Stimulated activated CD8-positive, alpha-beta memory T cell treated with anti-CD3 and anti-CD28 coated beads, Interleukin-4, amount 100 ng/mL, for 1 hour (primary cell): ENCODE measurements at places on chromosomes 4 and X.

DNA sequence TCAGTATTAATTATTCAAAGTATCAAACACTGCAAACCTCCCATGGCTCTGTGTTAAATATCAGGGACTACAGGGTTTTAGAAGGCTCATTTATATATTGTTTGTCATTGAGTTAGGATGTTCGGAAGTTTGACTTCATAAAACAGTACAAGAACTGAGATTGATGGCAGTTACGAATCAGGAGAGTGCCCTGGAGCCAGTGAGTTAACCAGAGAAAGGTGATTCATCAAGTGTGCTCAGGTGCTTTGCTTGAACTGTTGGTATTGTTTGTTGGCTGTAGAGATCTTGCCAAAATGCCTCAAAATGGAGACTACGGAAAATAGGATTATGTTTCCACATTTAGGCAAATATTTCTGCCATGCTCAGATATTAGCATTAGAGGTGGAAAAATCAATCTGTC, 7.5 kb upstream of the GPR101 start:
- DNase-seq: no peak

- DNase-seq: no peak
These were observed 179.8 kb downstream of the SCFD2 start for GRCh38 chr4:53185869-53186585.

DNA sequence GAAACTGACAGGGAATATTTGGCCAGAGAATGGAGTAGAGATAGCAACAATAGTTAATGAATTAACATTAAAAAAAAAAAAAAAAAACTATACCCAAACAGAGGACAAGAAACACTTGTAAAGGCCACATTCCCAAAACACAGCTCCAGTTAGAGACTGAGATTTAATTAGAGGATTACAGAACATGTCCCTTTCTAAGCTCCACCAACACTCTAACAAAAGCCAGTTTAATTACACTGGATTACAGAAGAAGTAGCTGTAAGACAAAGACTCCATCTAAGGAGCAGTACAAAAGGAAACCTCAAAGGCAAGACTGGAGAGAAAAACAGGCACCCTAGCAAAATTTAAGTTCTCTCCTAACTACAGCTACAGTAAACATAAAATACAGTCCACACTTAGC, 1247.7 kb upstream of the AGA start:
- DNase-seq: no peak

GRCh38 chrX:102976286-102976685, 39.2 kb downstream of the RAB40AL start:
- DNase-seq: no peak

DNA sequence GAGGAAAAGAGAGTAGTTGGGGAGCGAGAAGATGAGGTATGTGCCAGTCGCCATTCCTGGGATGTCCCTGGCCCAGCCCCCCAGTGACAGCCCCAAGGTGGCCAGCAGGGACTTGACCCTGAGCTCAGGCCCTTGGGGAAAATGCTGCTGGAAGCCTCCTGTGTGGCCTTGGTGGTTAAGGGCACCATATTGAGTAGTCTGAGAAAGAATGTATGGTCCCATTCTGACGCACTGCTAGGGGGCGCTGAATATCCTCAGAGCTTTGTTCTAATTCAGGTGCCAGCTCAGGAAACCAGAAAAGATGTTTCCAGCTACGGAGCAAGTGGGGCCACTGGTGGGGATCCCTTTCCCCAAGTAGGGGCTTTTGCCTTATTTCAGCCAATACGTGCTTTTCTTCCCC, 14.0 kb upstream of the UBA6 start:
- DNase-seq: no peak
